Cortex of kidney (tissue), 1 donor: ENCODE measurements at places on chromosomes 16 and 17.

- no peak for DNase-seq
Observed at GRCh38 chr17:28796062-28796461, 46.5 kb downstream of the FAM222B start.

DNA sequence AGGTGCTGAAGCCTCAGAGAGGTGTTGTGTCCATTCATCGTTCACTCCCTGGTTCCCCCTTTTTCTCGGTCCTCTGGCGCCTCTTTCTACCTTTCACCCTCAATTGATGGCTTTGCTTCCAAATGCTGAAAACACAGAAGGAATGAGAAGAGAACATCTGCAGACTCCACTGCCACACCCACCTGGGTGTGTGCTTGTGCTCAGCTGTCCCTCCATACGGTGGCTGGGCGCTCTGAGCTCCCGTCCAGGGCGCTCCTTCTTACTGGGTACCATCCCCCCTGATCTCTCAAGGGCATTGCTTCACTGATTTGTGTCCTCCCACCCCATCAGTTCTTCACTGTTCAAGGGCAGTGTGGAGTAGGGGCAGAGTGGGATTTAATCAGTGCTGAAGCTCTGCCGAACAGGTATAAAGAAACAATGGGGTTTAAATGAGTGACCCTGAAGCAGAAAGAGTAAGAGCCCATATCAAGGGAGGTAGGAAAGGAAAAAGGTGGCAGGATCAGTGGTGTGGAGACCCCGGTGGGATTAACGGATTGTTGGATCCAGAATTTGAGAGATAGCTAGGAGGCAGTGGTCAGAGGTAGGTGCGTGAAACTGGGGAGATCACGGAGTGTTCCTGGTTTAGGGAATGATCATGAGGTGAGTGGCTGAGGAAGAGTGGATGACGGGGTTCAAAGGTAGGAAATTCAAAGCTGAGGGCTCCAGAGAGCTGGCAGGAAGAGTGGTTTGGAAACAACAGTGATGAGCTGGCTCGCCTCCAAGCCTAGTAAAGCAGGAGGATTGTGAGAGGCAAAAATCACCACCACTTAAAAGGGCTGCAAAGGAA lies 40.8 kb downstream of the MRTFB start:
- no peak for DNase-seq

- no peak for DNase-seq
Observed at GRCh38 chr17:67594115-67594880, 123.4 kb upstream of the NOL11 start.

DNA sequence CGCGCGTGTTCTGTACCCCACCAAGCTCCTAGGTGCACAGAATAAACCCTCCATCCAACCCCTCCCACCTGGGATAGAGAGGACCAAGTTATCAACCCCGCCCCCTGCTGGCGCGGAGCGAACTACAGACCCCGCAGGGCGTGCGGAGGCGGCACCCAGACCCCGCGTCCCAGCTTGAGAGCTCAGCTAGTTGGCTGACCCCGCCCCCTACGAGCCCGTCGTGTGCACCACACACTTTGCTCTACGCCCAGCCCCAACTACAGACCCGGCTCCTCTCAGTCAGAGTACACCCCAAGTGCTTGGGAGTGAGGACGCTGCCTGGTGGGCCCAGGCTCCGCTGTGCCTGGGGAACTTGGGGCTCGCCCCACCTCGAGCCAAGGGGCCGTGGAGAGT lies 1.5 kb downstream of the GRIN2A start:
- DNase-seq: no peak

GRCh38 chr17:33124871-33125551 lies 133.4 kb downstream of the SPACA3 start:
- DNase-seq: no peak

DNA sequence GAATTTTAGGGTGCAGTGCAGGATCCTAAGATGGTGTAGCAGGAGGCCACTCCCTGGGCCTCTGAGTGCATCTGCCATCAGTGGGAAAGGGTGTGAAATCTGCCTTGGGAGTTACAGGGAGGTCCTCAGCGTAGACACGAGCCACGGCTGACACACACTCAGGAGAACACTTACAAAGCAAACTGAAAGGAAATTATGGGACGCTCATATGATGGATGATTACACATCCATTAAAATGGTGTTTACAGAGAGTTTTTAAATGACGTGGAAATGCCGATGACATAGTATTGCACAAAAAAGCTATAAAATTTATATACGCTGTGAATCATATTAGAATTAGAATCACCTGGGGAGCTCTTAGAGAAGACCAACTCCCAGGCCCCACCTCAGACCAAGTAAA lies 175.2 kb downstream of the CCDC182 start:
- no peak for DNase-seq

GRCh38 chr16:48612611-48613010 lies 2.6 kb upstream of the N4BP1 start:
- no peak for DNase-seq
